RWPE1 (cell line): ENCODE measurements at places on chromosomes 7 and 10.

DNA sequence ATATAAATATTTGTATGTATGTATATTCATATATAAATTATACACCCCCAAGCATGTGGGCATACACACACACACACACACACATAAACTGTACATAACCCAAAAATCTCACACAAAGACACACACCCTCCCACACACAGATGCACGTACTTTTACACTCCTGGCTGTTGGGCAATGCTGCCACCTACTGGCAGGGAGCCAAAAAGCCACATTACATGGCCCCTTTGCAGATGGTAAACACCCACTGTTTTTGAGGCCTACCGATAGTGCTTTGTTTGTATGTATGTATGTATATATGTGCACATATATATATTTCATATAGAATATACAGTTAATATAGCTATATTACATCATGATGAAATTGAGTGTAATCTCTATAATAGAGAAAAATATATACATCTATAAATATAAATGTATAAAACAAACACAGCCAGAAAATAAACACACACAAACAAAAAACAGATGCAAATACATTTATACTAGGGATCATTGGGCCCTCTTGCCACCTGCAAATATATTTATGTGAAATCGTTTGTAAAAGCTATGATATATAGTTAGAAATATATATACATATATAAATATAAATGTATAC, 120.1 kb upstream of the ACBD5 start:
- peak; percentile 59 for DNase-seq

DNA sequence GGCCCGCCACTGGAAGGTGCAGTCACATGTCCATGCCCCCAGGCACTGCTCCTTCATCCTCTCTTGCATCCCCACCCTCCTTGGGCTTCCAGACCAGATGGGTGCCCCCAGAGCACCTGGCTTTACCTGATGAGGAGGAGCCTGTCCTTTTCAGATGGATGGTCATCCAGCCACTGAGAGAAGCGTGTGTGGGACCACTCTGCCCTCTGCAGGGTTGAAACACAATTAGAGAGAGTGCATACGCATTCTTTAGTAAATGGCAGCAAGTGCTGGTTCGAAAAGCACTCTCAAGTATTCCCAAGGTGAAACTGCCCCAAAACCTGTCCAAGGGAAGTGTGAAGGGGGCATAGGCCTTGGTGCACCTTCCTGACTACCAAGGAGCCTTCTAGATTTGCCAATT, 41.6 kb downstream of the HBP1 start:
- DNase-seq: no peak

GRCh38 chr10:126087796-126088505, 191.6 kb downstream of the FANK1 start:
- no peak for DNase-seq

DNA sequence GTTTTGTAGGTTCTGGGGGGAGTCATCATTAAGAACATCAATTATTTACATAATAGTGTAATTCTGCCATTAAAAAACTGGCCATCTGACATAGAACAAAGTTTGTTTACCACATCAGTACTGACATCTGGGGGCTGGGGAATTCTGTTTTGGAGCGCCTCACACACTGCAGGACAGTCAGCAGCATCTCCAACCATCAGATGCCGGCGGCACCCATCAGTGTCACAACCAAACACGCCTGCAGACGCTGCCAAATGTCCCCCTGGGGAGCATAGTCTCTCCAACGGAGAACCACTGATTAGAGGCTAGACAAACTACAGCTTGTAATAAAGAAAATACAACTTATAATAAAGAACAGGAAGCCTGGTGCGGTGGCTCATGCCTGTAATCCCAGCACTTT, 26.0 kb downstream of the GNA12 start:
- no peak for DNase-seq

- peak; percentile 73 for DNase-seq
Measured at GRCh38 chr10:97731346-97732051, 5.4 kb upstream of the ZFYVE27 start.

DNA sequence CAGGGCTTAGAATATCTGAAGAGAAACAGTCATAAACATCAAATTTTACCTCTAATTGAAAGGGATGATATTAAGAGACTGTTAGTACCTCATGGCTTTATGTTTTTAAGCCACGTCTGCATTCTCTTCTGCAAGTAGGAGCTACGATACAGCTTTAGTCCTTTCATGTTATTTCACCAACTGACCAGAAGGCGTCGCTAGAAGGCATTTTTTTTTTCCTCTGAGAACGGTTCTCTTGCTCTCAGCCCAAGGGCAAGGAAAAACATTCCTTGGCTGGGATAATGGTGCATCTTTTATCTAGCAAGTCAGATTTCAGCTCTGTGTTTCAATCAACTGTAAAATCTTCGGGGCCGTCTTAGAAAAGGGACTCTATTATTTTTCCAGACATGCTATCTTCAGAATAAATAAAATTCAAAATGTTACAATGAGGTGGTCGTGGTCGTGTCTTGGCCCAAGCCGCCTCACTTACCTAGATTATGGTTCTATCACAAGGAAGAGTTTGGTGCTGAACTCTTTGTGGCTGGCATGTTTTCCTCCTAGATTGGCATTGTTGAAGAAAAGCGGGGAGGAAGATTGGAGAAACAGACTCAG, 41.6 kb upstream of the LYZL2 start:
- DNase-seq: peak; percentile 40

GRCh38 chr7:81355911-81356310, 413.9 kb downstream of the HGF start:
- no peak for DNase-seq

GRCh38 chr10:4533621-4534020, 292.4 kb upstream of the AKR1E2 start:
- DNase-seq: peak; percentile 55

GRCh38 chr7:82740246-82740848, 296.8 kb upstream of the CACNA2D1 start:
- peak; percentile 20 for DNase-seq

DNA sequence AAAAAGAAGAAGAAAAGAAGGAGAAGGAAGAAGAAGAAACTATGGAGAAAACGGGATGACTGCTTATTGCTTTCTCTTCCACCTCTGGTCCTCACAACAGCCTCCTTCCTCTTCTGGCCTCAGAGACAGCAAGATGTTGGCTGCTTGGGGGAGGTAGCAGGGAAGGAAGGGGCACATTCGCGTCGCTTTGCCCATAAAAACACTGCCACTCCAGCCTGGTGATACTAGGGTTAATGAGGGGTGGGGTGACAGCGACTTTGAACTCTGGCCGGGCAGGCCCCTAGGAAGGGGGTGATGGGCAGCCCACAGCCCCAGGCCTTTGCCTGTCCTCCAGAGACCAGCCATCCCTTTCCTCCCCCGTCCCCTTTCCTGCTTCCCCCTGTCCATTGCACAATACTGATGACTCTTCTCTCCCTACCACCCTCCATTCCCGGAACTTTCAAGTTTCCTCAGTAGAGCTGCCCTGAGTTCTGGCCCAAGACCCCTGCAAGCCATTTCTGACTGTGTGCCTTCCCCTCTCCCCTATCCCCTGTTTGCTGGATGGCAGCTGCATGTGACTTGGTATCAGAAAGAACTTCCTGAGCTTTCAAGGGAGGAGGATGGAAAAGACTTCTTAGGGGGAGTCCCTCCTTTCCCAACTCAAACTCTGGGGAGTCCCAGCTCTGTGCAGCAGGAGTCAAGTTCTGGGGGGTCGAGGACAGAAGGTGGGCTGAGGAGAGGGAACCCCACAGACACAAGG, 2.2 kb upstream of the CUEDC2 start:
- no peak for DNase-seq

GRCh38 chr10:63128443-63128842, 4.7 kb upstream of the NRBF2 start:
- DNase-seq: no peak

GRCh38 chr10:31098046-31098445, 66.4 kb upstream of the ZNF438 start:
- no peak for DNase-seq

DNA sequence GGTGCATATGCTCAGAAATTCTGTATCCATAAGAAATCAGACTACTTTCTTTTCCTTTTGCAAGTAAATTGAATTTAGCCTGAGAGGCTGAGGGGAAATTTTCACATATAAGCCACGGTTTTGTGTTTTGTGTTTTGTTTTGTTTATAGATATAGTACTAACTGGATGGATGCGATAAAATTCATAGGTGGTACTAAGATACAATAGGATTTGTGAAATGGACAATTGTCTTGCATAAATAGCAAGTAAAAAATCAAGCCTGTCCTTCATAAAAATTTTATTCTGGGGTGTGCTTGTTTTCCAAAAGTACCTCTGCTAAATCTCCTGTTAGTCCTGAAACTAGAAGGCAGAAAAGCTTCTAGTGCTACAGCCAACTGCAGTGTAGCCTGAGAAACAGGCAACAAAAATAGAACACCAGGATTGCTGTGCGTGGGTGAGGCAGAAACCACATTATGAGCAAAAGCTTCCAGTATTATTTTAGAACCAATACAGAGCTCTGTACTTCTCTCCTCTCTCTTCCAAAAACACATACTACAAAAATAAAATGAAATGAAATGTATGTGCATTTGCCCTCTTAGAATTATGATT, 634 bp upstream of the HDAC9 start:
- DNase-seq: no peak

GRCh38 chr10:100568912-100569311, 33.2 kb downstream of the HIF1AN start:
- DNase-seq: no peak

DNA sequence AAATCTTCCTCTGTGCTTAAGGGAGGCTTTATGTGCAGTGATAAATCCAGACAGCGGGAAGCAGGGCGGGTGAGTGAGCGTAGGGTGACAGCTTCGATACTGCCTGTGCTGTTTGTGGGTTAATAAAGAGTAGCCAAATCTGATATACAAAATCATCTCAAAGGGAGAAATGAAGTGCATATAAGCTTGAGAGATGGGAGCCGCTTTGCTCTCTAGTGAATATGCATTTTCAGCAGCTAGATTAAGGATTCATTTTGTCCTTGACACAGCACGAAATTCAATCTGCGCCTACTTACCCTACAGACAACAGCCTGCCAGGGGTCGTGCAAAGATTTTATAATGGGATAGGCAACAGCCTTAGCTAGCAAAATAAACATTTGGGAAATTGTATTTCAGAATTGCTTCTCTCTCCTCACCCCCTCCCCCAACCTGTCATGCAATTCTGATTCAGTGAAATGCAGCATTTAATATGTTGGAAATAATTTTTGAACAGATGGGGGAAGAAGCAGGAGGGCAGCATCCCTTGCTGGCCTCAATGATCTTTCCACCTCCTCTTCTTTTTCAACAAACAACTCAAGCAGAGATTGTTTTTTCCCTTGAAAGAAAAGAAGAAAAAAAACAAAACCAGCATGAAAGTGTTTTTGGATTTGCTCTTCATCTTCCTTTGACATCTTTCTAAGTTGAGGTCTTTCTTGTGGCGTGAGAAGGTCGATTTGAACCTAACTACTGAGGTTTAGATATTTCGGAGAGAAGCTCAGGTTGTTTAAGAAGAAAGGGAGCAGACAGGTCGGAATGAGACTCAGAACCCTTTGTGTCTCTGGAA, 117.9 kb downstream of the AOAH start:
- DNase-seq: no peak

GRCh38 chr7:78019447-78020135, 221.0 kb downstream of the PHTF2 start:
- peak; percentile 79 for DNase-seq

GRCh38 chr7:133977409-133978274, 149.5 kb upstream of the LRGUK start:
- no peak for DNase-seq

DNA sequence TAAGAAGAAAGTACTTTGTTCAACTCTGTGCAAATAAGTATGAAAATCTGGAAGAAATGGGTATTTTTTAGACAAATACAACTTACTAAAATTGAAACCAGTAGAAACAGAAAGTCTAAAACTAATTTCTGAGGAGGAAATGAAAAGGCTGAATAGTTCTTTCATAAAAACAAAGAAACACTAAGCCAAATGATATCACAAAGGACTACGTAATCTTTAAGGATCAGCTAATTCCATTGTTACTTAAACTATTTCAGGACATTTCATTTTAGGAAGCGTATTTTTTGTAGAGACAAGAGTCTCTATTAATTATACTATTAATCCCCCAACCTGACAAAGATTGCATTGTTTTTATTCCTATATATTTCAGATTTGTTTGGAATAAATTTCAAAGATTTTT, 11.2 kb upstream of the CCSER2 start:
- no peak for DNase-seq
